ENCODE measurements at places on chromosomes 2 and 18.

DNA sequence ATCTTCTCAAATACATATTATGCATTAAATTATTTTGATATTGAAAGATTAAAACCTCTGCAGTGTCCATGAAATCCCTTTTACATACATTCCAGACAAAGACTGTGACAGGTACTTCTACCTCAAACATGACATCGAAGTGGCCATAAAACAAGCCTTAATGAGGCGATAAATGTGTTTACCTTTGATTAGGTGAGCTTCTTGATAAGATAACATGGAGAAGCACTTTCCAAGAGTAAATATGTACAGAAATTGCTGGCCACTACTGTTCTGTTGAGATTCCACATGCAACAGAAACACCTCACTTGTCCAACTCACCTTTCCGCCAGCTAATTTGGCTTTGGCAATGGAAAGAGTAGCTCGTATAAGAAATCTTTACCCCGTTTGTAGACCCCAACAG, 55.2 kb downstream of the ZEB2 start:
- no peak for DNase-seq

- DNase-seq = no peak
Measured at GRCh38 chr2:127416506-127417001, 1.7 kb upstream of the PROC start.

GRCh38 chr18:52499016-52499415, 159.0 kb downstream of the DCC start:
- no peak for DNase-seq

- no peak for DNase-seq
Measured at GRCh38 chr18:56711708-56712445, 60.7 kb downstream of the WDR7 start.

GRCh38 chr2:179467111-179467510, 202.5 kb upstream of the SESTD1 start:
- DNase-seq = no peak

- DNase-seq = no peak
Measured at GRCh38 chr2:32516567-32516966, 111.3 kb upstream of the TTC27 start.

DNA sequence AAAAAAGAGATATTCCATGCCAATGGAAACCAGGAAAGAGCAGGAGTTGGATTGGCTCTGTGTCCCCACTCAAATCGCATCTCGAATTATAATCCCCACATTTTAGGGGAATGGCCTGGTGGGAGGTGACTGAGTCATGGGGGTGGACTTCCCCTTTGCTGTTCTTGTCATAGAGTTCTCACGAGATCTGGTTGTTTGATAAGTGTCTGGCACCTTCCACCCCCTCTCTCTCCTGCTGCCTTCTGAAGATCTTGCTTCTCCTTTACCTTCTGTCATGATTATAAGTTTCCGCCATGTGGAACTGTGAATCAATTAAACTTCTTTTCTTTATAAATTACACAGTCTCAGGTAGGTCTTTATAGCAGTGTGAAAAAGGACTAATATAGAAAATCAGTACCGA, 355.6 kb downstream of the NBAS start:
- no peak for DNase-seq

GRCh38 chr2:6993936-6994335, 76.7 kb downstream of the RNF144A start:
- no peak for DNase-seq

Data from GM12891 (cell line).